ENCODE measurements at places on chromosomes 7 and 10. TPM values are rescaled to one million over a fixed set of nuclear protein-coding genes. Genes with fewer than 3 reads are reported as not detected.

SYT15B gene
- not detected for total RNA-seq

FFAR4 gene
- total RNA-seq: not detected

EGR2 gene
- 0.15 TPM for total RNA-seq

NRAP gene
- total RNA-seq: under 0.01 TPM

ZNF804B gene
- not detected for total RNA-seq

XRCC2 gene
- total RNA-seq: 0.75 TPM

C7orf57 gene
- not detected for total RNA-seq

OR13A1 gene
- not detected for total RNA-seq

AKR1B15 gene
- not detected for total RNA-seq

CALML3 gene
- not detected for total RNA-seq

FAM25C gene
- total RNA-seq: not detected

ELMO1 gene
- total RNA-seq: 0.15 TPM

ACTL6B gene
- not detected for total RNA-seq

SH2D4B gene
- total RNA-seq: not detected

CROT gene
- 13.3 TPM for total RNA-seq

Data from smooth muscle cell of the coronary artery (primary cell).